NCI-H460 (cell line): ENCODE measurements at places on chromosomes 11 and 22.
A peak's percentile ranks its signal among the peaks of the same experiment; 100 is the strongest.

GRCh38 chr22:26554956-26555355 lies 35.0 kb downstream of the TPST2 start:
- DNase-seq, result no peak

DNA sequence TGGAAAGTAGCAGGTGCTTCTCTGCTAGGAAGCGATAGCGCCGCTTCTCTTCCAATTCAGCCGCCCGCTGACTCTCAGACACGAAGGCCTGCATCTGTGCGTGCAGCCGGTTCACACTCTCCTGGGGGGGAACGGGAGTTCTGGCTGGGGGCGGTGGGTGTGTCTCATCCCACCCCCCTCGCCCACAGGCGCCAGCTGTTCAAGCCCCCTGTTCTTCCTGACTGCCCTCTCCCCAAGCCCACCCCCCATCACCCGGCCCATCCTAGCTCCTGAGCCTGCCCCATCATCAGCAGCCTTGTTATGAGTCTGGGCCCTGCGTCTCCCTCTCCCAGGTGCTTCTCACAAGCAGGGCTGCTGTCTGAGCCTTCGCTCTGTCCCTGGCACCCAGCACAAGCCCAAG lies 13.1 kb upstream of the SLC16A8 start:
- no peak for DNase-seq

DNA sequence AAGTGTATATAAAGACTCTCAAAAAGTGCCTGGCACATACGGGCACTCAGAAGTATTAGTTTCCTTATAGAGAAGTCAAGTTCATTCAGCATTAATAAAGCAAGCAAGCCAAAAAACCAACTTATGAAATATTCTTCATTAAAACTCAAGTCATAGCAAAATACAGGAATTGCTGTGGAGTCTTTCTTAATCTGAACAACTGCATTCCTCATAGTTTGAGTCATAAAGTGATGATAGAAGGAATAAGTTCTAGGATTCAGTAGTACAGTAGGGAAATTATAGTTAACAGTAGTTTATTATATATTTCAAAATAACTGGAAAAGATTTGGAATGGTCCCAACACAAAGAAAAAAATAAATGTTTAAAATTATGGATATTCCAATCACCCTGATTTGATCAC lies 200.3 kb downstream of the C11orf91 start:
- no peak for DNase-seq

DNA sequence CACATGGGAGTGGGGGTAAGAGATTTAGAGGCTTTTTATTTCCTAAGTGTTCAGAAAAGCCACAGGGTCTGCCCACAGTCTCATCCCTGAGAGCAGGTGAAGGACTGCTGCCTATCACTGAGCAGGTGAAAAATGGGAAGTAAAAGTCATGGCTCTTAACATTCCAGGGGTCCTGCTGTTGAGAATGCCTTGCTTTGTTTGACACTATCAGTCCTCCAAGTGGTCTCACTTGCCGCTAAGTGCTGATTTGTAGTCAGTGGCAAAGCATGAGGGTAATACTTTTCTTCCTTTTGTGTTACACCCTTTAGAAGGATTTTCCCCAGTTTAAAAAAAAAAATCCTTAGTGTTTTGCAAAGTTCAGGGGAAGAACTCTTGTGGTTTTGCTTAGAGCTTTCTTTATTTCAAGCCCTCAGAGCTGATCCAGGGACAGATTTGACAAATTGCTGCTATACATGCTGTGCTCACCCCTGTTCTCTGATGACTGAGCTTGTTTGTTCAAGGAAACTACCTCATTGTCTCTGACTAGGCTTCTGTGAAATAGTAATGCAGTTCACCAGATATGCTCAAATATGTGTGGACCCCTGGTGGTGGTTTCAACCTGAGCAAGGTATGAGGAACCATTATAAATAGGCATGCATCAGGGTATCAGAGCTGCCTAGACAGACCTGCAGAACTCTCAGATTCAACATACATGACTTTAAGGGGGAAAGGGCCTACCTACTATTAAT lies 141.0 kb downstream of the ARHGAP42 start:
- peak; percentile 9 for DNase-seq

- no peak for DNase-seq
Measured at GRCh38 chr11:113147249-113147648, 167.1 kb upstream of the TTC12 start.

DNA sequence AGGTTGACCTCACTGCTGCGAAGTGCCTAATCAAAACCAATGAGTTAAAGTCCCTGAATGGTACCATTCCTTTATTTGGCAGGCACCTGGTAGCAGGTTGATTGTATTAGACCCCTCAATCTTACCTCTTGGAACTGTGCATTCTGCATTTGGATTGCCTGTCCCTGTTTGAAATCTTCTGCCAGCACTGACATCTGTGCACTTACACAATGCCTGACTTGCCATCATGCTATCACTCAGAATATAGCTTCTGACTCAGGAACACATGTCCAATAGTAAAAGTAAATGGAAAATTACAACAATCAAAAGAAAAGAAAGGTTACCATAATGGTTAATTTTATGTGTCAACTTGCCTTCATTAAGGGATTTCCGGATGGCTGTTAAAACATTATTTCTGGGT lies 366.0 kb upstream of the PDGFD start:
- no peak for DNase-seq

GRCh38 chr11:129375751-129376657 lies at the start of gene BARX2:
Gene BARX2 (plus strand): TSS chr11:129375848. CDS start chr11:129376036, 188 bp downstream.
- DNase-seq, result peak; percentile 34

DNA sequence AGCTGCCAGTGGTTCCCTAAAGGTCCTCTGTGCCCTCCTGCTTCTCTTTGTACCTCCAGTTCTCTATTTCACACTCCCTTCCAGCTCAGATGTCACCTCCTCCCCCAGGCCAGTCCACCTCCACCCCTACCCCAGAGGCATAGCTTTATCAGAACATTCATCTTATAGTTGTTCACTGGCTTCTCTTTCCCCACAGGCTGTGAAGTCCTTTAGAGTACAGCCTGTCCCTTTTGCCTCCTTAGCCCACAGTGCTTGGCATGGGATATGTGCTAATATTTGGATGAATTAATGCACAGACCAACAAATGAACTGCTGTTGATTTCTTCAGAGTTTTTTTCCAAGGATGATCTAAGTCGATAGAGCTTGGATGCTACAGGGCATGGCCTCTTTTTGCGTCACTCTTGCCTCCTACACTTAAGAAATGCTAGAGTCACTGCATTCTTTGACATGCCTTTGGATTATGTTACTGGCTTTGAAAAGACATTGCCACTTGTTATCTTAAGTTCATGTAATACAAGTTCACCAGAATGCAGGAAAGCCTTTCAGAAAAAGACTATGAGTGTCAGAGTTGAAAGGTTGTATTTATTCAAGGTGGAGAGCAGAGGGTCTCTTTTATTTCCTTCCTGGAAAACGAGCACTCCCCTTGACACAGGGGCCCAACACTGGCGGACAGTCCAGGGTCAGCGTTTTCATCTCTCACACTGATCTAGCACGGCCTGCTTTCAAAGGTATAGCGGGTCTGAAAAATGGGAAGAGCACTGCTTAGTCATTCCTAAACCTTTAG lies 75.7 kb downstream of the PISD start:
- DNase-seq, result peak; percentile 96

DNA sequence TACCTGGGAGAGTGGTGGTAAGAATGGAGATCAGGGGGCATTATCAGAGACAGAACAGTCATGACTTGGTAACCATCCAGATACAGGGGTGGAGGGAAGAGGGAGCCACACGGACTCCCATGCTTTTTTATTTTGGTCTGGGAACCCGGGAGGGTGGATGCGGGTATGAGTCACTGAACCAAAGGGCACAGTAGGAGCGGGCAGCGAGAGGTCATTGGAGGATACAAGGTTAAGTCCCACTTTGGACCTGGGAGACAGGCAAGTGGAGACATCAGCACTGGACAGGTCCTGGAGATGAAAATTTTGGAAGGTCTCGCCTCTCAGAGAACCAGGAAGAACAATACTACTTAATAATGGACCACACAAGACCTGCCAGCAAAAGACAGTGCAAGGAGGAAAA lies 6.7 kb downstream of the HDHD5 start:
- DNase-seq, result no peak

DNA sequence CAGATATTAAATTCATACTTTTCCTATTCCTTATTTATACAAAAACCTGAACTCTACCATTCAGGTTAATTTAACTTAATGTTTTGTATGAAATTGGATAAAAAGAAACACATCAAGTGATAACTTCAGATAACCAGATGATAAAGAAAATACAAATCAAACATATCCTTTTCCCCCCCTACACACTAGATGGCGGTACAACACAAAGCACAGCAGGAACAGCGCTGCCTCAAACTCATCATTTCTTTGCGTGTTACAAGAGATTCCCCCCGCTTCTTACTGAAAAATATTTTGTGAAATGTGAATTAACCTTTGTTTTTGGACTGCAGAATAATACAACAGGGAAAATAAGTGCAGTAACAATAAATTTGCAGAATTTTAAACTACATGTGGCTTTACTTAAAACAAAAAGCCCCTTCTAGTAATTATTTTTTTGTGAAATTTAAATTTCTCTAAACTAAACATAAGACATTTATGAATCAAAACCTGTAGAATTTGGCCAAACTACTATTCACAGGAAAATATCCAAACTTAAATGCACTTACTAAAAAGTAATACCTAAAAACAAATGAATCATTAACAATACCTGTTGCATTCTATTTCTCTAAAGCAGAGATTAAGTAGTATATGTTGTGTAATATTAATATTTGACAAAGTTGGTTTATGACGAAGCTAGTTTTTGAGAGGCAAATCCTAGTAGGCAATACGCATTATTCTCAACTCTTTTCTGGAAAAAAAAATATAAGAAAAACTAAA lies 74.4 kb downstream of the ARHGAP32 start:
- DNase-seq, result peak; percentile 62

- no peak for DNase-seq
Measured at GRCh38 chr11:82714346-82715174, 19.1 kb downstream of the FAM181B start.

DNA sequence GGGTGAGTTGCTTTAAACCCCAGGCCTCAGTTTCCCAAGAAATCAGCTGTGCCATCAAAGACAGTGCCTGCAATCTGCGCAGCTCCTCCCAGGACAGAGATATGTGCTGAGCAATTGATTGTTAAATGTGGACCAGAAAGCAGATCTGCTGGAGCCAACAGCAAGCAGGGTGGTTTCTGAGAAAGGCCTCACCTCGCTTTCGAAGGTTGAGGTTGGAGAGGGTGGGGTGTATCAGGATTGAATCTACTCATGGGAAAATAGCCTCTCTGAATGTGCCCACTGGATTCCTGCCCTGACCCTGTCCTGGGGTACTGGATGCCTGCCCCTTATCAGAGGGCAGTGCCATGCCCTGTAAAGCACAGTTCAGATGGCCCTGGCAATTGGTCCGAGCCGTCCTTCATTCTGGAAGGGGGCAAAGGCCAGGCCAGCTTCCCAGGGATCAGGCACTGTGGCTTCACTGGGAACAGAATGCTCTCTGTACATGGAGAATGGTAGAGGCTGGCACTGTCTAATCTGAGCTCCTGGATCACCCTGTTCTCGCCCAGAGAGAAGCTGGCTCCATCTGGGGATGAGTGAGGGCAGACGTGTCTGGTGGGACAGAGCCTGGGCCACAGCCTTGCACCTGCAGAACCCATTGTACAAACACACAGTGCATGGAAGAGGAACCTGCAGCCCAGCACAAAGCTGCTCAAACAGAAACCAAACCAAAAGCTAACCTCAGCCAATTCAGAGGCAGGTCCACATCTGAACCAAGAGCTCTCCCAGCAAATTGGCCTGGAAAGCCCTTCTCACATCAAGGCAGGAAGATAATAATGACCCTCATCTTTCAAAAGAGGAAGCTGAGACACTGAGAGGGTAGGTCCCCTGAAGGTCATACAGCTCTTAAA lies 15.2 kb downstream of the DHCR7 start:
- no peak for DNase-seq

DNA sequence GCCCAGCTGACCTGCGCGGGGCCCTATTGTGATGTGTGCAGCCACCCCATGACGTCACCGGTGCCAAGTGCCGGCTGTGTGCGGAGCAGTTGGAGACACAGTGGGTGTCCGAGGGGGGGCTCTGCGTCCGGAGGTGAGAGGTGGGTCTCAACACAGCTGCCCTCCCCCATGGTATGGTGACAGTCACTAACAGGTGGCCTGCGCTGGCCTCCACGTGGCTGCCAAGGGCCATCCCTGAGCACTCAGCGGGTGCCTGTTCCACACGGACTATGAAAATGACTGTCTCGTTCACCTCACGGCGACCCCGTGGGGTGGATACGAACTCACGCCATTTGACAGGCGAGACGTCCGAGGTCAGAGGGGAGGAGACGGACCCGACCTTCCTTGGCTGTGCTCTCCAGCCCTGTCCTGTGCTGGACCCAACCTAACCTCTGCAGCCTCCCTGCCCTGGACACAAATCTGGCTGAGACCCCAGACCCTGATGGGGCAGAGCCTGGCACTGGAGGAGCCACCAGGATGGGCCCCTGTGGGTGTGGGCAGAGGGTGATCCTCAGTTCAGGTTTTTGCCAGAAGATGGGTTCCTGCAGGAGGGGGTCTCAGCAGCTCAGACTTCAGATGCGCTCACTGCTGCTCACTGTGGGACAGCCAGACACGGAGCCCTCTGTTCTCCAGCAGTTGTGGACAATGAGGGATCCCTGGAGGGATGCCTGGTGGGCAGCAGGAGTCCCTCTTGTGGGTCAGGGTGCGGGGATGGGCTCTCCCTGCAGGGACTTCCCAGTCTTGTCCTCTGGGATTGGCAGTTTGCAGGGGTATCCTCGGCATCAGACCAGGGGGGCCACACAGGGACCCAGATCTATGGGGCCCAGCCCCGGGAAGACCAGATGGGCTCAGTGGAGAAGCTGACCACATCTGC lies 6.3 kb downstream of the HRAS start:
- no peak for DNase-seq

GRCh38 chr11:17601256-17601671 lies 54.2 kb downstream of the OTOG start:
- DNase-seq, result no peak

DNA sequence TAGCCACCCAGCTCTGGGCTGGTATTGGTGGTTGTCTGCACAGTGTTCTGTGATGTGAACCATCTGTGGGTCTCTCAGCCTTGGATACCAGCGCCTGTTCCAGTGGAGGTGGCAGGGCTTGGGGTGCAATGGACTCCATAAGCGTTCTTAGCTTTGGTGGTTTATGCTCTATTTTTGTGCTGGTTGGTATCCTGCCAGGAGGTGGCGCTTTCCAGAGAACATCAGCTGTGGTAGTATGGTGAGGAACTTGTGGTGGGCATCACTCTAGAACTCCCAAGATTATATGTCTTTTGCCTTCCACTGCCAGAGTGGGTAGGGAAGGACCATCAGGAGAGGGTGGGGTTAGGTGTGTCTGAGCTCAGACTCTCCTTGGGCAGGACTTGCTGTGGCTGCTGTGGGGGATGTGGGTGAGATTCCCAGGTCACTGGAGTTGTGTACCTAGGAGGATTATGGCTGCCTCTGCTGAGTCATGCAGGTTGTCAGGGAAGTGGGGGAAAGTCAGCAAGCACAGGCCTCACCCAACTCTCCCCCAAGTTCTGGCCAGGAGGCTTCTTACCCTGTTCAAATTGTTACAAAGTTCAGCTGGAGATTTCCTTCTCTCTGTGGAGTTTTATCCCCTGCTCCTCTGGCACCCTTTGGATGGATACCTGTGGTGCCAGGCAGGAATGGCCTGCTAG lies 47.2 kb downstream of the MRGPRX2 start:
- DNase-seq, result no peak
